Activated CD4-positive, alpha-beta T cell treated with anti-CD3 and anti-CD28 coated beads, Interleukin-2, amount 10 ng/mL, durations not matched to agents 24 days and 14 days (primary cell): ENCODE measurements at places on chromosomes 16 and 17.
A peak's percentile ranks its signal among the peaks of the same experiment; 100 is the strongest.

DNA sequence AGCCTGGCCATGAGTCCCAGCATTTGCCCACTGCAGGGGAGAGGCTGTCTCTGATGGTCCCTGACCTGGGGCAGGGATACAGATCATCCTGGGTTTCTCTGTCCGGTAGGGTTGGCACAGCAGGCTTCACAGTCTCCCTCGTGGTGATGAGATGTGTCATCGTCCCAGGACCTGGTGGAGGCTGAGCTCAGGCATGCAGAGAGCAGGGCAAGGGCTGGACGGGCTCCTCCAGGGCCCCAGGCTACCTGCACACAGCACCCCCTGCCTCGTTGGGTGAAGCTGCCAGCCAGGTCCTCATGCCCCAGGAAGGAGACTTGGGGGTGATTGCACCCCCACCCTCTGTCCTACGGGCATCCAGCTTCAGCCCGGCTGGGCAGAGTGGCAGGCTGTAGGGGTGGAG lies 155.8 kb upstream of the GSE1 start:
- DNase-seq, result no peak

DNA sequence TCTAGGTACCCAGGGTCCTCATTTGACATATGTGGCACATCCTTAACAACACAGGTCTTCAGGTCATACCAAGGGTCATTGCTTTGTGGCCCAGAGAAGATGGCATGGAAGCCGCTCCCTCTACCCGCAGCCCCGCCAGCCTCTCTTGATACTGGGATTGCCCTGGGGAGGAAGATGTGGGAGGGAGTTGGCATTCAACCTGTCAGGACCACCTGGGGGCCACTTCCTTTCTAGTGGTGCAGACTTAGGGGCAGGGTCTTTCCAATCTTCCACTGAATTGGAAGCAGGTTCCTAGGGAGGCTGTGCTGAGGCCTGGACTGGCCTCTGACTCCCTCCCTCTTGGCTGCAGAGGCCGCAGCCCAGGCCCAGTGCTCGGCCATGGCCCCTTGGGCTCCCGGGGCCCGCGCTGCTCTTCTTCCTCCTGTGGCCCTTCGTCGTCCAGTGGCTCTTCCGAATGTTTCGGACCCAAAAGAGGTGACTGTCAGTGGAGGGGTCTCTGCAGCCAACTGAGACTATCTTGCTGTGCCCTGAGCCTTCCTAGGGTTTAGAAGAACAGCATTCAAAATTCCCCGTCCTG lies 5.1 kb upstream of the HEXIM1 start:
- DNase-seq, result no peak

DNA sequence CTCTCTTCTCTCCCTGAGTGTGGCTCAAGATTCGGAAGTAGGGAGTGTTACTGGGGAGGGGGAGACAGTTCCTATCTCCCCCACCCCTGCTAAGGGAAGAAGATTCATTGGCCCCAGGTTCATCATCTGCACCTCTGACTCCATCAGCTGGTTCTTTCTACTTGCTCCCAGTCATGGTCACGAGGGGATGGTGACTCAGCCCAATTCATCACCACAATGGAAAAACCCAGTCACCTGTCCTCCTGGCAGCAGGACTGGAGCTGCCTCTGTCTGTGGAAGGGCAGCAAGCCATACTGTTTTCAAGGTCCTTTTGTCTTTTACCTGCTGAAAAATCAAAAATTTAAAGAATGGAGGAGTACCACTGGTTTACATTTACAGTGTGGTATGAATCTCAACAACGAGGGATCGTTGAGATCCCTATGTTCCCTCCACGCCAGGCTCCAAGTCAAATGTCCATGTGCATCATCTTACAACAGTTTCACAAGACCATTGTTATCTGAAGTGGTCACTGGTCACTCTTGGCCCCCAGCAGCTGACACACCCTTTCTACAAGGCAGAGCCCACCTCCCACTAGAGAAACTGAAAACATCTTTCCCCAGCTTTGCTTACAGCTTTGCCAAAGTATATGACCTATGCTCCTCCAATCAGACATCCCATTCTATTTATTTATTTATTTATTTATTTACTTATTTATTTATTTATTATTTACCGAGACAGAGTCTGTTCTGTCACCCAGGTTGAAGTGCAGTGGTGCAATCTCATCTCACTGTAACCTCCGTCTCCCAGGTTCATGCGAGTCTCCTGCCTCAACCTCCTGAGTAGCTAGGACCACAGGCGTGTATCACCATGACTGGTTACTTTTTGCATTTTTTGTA lies 40.4 kb upstream of the NDRG4 start:
- DNase-seq, result peak; percentile 78

GRCh38 chr17:40106760-40107521 lies 6.6 kb upstream of the NR1D1 start:
- DNase-seq, result no peak

DNA sequence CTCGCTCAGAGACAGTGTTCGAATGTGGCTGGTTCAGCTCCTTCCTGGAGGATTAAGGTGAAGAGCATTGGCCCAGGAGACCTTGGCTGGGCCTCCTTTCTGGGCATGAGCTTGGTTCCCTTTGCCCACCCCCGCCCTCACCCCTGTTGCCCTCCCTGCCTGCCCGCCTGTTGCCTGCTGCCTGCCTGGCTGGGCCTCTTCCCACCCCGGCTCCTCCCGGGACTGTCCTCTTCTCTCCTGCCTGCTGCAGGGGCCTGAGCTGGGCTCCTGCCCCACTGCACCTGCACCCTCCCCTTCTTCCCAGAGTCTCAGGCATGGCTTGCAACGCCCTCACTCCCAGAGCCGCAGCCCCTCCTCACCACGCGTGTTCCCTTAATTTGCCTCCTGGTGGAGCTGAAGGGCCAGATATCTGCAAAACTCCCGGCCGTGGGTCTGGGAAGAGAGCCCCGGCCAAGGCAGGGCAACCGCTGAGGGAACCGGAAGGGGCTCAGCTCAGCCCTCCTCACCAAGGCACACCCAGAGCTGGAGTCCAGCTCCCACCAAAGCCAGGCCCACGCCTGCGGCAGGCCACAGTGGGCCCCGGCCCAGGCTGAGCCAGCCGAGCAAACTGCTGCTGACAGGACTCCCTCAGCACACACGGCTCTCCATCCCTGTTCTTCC lies 31.2 kb downstream of the MNT start:
- no peak for DNase-seq

- DNase-seq, result no peak
Measured at GRCh38 chr17:40498281-40499084, 2.9 kb downstream of the TNS4 start.

DNA sequence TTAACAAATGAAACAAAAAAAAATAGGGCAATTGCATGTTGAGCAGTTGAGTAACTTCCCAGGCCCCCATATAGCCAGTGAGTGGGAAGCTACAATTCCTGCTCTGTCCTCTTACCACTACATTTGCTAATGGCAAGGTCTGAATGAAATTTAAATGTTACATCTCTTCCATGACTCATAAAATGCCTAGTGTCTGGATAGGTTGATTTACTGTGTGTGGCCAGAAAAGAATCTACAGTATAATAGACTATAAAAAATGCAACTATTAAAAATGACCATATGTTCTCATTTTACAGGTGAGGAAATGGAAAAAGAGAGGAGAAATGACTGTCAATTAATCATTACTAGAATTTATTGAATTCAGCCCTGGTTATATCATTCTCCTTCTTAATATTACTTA lies 1199.3 kb downstream of the CDH11 start:
- no peak for DNase-seq

DNA sequence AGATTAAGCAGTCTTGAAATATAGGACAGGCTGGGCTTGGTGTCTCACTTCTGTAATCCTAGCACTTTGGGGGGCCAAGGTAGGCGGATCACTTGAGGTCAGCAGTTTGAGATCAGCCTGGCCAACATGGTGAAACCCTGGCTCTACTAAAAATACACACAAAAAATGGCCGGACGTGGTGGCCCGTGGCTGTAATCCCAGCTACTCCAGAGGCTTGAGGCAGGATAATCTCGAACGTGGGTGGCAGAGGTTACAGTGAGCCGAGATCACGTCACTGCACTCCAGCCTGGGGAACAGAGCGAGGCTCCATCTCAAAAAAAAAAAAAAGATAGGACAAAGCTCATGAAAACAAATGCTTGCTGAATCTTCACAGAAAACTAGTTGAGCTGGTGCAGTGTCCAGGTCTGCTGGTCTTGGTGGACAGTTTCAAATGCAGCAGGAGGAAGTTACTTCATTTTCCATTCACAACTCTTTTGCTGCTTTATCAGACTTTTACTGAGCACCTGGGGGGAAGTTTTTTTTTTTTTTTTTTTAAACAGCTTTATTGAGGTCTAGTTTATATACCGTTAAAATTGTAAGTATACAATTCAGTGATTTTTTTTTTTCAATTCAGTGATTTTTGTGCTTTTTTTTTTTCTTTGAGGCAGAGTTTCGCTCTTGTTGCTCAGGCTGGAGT lies 45.2 kb downstream of the SNX29 start:
- no peak for DNase-seq

GRCh38 chr17:66541461-66542128 lies 239.2 kb downstream of the PRKCA start:
- DNase-seq, result no peak

- DNase-seq, result no peak
Measured at GRCh38 chr17:17078832-17079231, 36.6 kb downstream of the MPRIP start.

DNA sequence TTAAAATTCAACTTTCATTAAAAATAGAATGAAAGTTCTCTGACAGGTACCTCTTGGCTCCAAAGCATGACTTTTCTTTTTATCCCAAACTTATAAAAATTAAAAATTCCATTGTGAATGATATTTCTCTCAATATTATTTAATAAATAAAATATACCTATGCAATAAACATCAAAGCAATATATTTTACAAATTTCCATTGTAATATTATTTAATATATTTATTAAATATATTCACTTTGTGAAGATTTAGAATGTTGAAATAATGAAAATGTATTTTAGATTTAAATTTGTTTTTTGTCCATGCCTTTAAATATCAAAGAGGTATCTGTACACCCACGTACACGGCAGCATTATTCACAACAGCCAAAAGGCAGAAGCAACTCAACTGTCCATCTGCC lies 147.8 kb downstream of the CEP112 start:
- no peak for DNase-seq

GRCh38 chr17:78502611-78503148 lies 74.5 kb downstream of the DNAH17 start:
- DNase-seq, result no peak

- no peak for DNase-seq
Measured at GRCh38 chr16:85850344-85850880, 48.5 kb upstream of the IRF8 start.

GRCh38 chr17:39555368-39555767 lies 52.4 kb downstream of the NEUROD2 start:
- no peak for DNase-seq

- no peak for DNase-seq
Measured at GRCh38 chr16:75111514-75111940, 5.1 kb downstream of the LDHD start.

- DNase-seq, result no peak
Measured at GRCh38 chr17:41322094-41322902, 6.8 kb upstream of the KRTAP17-1 start.

DNA sequence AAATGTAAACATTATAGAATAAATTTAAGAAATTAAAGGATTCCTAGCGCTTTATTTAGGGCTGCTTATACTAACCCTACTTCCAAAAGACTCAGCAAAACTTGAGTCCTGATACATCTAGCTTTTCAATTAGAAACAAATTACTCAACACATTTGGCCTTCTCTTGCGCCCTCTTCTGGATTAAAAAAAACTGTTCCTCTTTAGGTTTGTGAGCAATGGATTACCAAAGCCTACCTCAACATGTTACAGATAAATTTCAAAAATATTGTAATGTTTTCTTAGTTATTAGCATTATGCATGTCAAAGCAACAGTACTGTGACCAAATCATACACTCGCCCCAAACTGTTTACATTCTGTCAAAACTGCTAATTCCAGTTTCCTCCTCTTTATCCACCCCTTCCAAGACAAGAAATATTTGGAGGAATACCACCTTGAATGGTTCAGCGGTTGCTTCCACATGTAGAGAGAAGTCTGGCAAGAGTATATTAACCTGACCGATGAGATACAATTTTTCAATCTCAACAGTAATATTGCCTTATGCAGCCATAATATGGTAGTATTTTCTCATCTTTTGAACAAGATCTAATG lies 2.7 kb downstream of the NUFIP2 start:
- DNase-seq, result peak; percentile 85

- peak; percentile 86 for DNase-seq
Measured at GRCh38 chr16:50747207-50747956, 5.5 kb downstream of the CYLD start.

DNA sequence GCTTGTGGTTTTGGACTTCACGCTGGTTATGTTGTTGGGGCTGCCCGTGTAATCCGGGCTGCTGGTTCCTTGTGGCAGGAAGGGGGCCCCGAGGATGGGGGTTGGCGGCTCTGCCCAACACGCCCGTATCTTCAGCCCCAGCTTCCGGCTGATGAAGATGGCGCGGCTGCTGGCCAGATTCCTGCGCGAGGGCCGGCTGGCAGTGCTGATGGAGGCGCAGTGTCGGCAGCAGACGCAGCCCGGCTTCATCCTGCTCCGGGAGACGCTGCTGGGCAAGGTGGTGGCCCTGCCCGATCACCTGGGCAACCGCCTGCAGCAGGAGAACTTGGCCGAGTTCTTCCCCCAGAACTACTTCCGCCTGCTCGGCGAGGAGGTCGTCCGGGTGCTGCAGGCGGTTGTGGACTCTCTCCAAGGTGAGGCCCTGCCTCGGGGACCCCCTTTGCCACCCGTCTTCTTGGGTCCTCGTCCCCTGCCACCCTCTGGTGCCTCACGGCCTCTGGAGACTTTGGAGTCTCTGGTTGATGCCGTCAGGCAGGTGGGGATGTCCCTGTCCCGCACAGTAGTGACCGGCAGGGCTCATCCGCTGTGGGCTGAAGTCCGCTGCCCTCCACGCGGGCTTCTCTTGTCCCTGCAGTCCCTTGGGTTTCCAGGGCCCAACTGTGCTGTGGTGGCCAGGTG lies 2.2 kb downstream of the TELO2 start:
- DNase-seq, result no peak

DNA sequence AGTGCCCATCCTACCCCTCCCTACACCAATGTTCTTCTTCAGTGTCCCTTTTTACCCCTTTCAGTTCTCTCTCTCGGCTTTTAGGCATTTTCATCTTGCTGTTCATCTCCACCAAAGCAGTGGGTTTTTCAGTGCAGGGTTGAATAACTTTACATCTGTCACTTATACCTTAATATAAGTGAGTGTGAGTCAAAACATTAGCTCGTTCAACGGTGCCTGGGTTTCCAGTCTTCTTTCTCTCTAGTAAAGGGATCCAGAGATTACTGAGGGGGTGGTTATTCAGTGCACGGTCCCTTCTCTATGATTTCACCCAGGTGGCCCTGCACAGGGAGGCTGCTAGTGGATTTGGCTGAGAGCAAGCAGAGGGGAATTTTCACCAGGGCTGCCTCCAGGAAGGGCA lies 210.6 kb upstream of the CDH5 start:
- DNase-seq, result no peak

DNA sequence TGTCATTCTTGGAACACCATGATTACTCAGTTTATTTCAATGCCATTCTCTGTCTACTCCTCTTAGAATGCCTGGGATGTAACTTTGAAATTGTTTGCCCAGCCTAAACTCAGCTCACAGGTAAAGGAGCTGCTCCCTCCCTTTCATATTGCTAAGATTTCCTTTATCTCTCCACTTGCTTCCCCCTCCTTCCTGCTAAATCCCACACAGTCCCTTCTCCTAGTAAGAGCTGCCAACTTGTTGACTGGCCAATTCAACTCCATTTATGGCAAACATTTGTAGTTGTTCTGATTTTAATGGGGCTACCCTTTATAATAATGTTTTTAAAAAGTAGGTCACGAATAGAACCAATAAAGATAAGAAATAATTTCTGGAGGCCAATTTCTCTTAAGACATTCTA lies 146.1 kb downstream of the SKAP1 start:
- no peak for DNase-seq
